Daoy (cell line): ENCODE measurements at places on chromosomes 7 and 10. TPM values are rescaled to one million over a fixed set of nuclear protein-coding genes. Genes with fewer than 3 reads are reported as not detected.

GRCh38 chr7:150927956-150928344 is 50.2 kb downstream of the KCNH2 start:
- peak; percentile 46 for DNase-seq

DNA sequence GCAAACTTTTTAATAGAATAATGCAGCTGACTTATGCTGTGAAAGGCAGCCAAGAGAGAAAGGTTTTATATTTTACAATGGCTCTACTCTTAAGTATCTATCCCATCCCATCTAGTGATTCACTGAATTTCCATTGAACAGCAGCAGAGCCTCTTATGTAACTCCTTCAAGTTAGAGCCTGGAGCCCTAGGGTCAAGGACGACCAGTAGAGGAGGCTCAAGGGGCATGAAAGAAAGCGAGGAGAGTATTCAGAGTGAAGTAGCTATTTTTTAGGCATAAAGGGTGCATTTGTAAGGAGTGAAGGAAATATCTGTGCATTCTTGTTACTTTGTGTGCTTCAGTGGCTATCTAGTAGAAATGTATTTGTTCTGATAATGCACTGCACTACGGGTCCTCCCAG is 180.2 kb upstream of the TPK1 start:
- peak; percentile 33 for DNase-seq

DNA sequence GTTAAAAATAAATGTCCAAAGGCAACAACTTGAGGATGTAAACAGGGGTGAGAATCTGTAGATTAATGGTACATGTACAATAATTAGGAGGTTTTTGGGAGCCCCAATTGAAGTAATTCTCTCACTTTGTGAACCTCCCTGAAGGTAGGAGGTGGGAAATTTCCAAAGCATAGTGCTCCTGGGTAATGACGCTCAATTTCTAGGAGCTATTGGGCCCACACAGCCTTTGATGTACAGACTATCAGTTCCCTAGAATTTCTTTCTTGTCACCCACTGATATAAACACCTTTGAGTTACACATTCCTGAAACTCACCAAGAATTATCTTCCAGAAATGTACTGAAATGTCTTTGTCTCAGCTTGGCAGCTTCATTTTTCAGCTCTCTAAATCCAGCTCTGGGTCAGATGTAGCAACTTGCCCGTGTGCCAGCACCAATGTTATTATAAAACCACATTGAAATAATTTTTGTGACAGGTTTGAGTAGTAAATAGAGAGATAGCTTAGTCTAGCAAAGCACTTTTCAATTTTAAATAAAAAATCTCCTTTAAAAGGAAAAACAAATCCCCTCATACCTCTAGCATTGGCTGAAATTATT is 36.6 kb upstream of the GALNT17 start:
- DNase-seq: no peak

GRCh38 chr7:112788778-112789343 is 1.3 kb downstream of the TMEM168 start:
- DNase-seq: no peak

The ATOH7 gene
- not detected in 2 replicates for total RNA-seq

The ARHGEF35 gene
- 0.95 and 3.6 TPM in 2 replicates for total RNA-seq

GRCh38 chr7:16900209-16900768 is 18.5 kb upstream of the AGR3 start:
- no peak for DNase-seq

GRCh38 chr10:60878224-60878623 is 65.8 kb downstream of the RHOBTB1 start:
- DNase-seq: no peak

DNA sequence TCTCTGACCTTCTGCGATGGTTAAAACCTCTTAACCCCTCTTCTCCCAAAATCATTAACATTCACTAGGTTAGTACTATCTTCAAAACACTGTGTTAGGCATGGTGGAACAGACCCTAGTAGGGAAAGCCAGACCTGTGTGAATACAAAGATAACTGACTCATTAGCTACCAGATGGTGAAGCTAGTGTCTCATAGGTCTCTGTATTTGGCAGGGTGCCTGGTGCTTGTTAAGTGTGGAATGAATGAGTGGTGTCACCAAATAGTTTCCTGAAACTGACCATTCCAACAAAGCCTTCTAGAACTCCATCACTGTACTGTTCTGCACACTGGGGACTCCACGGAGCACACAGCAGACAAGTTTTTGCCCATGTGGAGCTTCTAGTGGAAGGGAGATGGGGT is 27.7 kb upstream of the TM9SF3 start:
- peak; percentile 88 for DNase-seq

DNA sequence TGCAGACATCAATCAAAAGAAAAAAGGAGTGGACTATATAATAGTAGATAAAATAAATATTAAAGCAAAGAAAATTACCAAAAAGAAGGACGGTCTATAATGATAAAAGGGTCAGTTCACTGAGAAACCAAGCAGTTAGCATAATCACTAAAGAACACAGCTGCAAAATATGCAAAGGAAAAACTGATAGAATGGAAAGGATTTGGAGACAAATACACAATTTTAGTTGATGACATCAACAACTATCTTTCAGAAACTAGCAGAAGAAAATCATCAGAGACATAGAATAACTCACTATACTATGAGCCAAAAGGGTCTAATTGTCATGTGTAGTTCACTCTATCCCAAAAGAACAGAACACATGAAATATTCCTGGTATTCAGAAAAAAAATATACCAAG is 316.4 kb upstream of the IGFBP3 start:
- DNase-seq: no peak

DNA sequence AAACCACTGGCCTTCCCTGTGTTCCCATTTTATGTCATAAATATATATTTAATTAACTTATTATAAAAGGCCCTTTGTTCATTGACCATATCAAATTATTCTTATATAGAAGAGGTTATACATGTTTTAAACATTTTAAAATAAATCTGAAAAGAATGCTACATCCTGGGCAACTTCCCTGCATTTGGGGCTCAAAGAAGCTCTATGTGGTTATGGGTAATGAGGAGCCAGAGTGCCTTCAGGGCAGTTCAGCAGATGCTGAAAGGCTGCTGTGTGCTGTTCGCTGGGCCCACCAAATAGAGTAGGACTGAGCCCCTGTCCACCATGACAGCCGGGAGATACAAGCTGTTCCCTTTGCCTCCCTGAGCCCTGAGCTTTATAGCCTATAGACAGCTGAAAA is 35.9 kb downstream of the HTRA1 start:
- DNase-seq: no peak

The KAZALD1 gene
- 3.0 and 12.2 TPM in 2 replicates for total RNA-seq

DNA sequence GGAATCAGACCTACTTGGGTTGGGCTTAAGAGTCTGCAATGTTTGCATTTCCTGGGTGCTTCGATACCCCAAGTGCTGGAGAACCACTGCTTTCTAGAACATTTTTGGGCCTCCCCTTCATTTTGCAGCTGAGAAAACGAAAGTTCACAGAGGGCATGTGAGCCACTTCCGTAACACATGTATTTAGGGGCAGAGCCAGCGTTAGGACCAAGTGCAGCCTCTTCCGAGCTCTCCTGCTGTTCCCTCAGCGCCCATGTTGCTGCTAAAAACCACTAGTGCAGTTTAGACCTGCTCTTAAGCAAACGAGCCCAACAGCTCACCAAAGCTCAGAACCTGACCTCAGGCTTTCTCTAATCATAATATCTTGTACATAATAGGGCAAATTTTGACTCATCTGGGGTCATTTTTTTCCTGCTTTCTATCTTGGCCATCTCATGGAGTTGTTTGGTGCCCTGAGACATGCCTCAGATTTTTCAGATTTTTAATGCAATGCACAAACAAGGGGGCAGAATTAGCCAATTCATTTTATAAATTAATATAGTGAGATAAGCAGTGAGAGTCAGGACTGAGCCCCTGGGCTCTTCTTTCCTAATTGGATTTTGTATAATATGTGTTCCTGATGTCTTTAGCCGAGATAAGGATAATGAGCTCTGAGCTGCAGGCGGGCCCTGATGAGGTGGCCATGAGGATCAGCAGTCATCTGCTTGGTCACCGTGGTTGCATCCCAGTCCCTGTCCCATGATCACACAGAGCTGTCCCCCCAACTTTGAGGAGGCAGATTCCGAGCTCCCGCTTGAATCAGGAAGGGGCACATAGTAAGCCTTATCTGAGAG is 12.9 kb downstream of the BAG3 start:
- no peak for DNase-seq

DNA sequence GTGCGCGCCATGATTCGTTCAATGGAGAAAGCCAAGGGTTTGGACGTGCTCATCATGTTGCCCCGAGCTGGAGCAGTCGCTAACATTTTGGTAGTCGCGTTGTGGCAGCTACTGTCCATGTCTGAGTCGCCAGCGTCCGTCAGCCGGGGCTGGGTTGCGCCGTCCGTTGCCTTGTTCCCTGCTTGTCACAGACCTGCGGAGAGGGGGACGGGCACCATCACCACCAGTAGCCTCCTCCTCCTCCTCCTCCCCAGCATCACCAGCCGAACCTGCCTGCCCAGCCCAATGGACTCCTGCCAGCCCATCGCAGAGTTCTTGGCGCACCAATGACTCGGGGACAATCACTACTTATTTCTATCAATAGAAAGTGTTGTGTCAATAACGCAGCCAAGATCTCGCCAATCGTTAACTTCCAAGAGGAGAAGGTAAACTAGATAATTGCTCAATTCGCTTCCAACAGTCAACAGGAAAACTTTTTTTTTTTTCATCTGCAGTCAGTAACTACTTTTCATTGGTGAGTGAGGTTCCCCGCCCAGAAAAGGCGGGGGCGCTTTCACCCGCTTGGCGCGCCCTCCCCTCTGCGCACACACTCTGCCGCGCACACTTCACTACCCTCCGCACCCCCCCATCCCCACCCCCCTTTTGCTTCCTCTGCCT is at the start of gene FEZF1:
Gene FEZF1 (minus strand): TSS at position 432 of the 657 bp plus-strand sequence. CDS start 313 bp downstream, at position 119.
- peak; percentile 88 for DNase-seq

- DNase-seq: no peak
Measured at GRCh38 chr7:80807166-80807900, 111.5 kb downstream of the SEMA3C start.

DNA sequence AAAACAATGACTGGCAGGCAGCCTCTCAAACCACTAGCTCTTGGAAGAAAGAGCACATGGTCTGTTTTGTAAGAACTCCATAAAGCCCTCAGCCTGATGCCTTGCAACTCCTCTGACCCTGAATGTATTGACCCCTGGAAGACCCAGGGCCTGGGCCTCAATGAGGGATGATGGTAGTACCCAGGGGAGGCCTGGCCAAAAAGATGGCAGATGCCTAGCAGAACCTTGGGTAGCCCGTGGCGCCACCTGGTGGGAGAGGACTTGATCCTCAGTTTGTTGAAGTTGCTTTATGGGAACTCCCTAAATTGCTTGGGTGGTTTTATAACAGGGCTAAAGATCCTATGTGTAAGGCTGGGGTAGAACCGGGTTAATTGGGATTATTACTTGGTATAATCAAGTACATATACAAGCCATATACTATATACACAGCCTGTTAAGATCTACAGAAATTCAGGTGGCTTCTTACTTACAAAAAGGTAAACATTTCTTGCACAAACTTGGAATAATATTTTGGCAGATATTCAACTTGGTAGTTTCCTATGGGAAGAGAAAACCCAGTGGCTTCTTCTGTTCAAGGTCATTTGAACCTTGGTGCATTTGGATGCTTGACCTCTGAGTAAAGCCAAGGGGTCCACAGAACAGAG is 95.8 kb upstream of the CACUL1 start:
- DNase-seq: peak; percentile 62

GRCh38 chr10:78714225-78714624 is 354.5 kb upstream of the ZMIZ1 start:
- DNase-seq: no peak

The DMTF1 gene
- 39.8 and 43.8 TPM in 2 replicates for total RNA-seq

- no peak for DNase-seq
Measured at GRCh38 chr7:15781944-15782343, 95.5 kb upstream of the MEOX2 start.

DNA sequence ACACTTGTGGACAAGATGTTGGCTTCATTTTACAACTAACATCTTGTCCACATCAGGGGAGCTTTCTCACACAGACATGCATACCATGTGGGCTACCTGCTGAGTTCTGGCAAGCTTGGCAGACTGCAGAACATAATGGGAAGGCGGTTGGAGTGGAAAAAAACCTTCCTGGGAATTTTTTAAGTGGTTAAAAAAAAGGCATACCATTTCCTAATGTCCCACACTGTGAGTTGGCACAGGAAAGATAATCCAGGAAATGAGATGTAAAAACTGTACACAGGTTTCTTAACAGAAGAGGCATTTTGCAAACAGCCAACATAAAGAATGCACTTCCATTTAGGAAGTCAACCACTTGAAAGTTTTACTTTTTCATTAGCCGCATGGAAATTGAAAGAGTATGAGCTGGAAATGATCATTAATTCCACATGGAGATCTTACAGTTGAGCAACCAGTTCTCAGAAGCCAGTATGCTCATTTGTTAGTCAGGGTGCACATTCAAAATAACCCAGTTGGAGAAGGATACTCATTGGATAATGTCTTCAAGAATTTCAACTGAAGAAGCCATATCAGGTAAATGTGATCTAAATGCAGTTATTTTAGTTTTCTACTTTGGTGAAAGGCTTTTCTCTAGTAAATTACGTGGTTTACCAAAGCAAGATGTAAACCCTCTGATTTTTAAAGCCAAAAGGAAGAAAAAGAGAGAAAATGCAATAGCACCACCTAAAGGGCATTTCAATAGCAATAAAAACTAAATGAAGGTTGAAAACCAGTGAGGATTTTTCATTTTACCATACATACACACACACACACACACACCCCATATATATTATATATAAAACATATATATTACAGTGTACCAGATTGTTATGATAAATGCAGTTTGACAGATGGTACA is 194.0 kb downstream of the TAX1BP1 start:
- peak; percentile 84 for DNase-seq

DNA sequence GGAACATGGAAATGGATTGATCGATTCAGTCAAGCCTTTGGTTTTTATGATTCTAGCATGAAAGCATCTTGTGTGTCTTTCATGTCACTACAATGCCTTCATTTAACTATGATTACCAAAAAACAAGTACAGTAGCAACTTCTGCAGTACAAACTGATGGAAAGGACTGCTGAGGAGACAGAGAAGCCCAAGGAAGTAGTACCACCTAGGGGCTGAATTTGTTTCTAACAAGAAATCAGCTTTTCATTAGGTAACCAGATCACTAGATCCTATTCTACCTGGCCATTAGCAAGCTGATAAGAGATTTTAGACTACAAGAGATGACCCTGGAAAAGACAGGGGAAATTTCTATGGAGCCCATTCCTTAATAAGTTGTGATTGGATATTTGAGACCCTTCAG is 3.2 kb upstream of the IFIT1 start:
- no peak for DNase-seq

DNA sequence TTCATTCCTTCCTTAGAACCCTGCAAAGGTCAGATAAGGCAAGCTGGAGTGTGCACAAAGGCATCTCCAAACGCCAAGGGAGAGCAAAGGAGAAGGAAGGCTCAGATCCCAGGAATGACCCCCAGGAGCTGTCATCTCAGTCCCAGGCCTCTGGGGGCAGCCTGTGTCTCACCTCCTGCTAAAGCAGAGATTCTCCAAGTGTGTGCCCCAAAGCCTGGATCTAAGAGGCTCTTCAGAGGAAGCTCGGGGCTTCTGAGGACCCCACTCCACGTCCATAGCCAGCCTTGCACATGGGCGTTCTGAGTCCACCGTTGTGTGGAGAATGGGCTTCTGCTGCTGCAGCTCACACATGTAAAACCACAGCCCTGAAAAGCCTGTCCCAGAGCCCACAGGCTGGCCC is 5.1 kb upstream of the GRID1 start:
- no peak for DNase-seq
